ENCODE measurements at places on chromosomes 6 and 20. TPM values are rescaled to one million over a fixed set of nuclear protein-coding genes. Genes with fewer than 3 reads are reported as not detected.
A peak's percentile ranks its signal among the peaks of the same experiment; 100 is the strongest.

The KCNQ5 gene
- 0.35 TPM for total RNA-seq

DNA sequence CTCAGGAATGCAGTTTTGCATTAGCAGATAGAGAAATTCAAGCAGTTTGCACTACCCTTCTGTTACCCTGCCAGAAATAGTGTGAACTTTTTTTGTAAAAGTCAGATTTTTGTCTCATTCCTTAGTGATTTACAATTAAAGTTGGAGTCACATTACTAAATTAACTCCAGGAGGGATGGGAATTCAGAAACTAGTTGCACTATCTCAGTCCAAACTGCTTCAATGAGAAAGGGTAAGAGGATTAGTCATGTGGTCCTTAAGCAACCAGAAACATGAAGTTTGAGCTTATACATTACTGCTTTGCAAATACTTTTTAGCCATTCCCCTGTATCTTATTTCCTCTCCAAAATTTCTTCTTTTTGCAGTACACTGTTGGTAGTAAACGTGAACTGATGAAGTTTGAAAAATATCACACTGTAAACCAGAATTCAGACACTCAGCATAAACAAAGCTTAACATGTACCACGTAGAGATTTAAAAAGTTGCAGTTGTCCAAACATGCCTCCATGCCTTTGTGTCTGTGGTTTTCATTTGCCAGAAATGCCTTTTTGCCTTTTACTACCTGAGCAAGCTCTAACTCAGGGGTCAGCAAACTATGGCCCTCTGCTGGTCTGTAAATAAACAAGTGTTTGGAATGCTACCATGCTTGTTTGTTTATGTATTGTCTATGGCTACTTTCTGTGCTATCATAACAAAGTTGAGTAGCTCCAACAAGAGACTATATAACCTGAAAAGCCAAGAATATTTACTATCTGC lies 49.7 kb downstream of the TP53INP2 start:
- DNase-seq, result no peak

The C6orf141 gene
- total RNA-seq, result 2.4 TPM

DNA sequence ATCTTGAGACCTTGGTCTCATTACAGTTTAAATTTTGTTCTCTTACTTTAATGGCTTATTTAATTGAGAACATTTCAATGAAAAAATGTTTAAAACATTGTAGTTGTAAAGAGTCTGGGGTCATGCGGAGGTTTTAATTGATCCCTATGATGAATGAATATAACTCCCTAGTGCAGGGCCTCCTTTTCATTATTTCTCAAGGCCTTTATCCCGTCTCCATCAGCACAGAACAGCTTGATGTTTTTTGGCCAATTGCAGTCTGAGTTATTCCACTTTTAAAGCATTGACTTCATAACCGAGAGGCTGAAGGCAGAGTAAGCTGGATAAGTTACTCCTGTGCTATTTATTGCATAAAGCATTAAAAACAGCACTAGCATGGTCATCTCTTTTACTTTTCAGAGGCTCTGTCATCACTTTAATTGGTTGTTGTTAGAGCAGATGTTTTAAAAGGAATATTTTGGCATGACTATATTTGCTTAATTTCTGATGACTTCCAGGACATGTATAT lies 83.4 kb downstream of the DTD1 start:
- no peak for DNase-seq

- peak; percentile 80 for DNase-seq
These were observed 26.6 kb downstream of the RIN2 start for GRCh38 chr20:19784511-19785172.

The RARS2 gene
- total RNA-seq, result 46.1 TPM

- DNase-seq, result no peak
These were observed 81.5 kb upstream of the SOX4 start for GRCh38 chr6:21511891-21512550.

DNA sequence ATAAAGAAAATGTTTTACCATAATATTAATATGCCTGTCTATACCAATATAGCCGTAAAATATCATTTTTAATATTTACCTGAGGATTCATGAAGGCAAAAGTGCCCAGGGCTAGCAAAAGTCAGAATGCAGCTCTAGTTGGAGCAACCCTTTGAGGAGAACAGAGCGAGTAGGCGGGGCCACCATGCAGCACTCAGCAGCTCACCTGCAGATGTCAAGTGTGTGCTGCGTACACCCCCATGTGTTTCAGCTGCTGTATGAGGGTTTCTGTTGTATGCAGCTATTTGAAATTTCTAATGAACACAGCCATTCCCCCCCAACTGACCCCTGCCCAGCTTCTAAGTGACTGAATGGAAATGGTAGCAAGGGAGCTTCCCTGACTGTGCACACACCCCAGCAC lies 508.0 kb downstream of the QKI start:
- no peak for DNase-seq

DNA sequence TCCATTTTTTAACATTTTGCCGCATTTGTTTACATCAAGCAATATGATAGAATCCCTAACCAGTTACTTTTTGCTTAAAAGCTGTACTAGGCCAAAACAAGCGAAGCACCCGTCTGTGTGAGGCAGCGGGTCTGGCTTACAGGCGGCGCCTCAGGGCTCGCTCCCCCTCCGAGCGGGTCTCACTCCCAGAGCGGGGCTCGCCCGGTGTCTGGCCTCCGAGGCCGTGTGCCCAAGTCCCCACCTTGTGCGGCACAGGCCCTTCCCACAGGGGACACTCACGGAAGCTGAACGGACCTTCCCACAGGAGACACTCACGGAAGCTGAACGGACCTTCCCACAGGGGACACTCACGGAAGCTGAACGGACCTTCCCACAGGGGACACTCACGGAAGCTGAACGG lies 23.4 kb downstream of the ZBTB46 start:
- DNase-seq, result no peak

- no peak for DNase-seq
These were observed 40.7 kb upstream of the PBOV1 start for GRCh38 chr6:138258991-138259390.

DNA sequence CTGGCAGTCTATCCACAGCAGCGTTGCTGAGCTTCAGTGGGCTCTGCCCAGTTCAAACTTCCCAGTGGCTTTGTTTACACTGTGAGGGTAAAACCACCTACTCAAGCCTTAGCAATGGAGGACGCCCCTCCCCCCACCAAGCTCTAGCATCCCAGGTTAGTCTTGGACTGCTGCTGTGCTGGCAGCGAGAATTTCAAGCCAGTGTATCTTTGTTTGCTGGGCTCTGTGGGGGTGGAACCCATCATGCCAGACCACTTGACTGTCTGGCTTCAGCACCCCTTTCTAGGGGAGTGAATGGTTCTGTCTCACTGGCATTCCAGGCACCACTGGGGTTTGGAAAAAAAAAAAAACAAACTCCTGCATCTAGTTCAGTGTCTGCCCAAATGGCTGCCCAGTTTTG lies 249.7 kb upstream of the SYNCRIP start:
- no peak for DNase-seq

The VGLL2 gene
- total RNA-seq, result 0.17 TPM

- no peak for DNase-seq
These were observed 233.7 kb upstream of the ZFP64 start for GRCh38 chr20:52425253-52425652.

- no peak for DNase-seq
These were observed 134.1 kb upstream of the CITED2 start for GRCh38 chr6:139508576-139508975.

DNA sequence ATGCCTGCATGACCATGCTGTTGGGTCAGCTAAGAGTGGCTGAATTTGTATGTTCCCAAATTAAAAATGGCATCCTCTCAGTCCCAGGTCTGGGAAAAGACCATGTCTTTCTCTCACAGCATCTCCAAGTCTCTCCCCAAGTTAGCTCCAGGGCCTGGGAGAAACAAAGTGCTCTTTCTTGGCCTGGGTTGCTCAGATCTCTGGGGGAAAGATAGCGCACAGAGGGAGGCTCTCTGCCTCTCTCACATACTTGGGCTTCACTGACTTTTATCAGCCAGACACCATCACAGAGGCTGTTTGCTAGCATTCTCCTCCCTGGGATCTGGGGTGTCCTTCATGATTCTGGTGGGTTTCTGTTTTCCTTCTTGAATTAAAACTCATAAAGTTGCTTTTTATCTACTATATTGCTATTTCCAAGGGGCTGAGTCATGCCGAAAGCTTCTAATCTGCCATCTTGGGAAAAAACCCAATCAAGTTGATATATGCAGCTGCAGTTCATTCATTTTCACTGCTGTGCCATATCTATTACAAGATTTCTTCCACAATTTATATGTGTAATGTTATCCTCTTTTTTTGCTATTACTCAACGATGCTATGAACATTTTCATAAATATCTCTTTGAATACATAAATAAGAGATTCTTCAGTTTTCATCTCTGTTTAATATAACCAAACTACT lies 190.2 kb downstream of the MOXD1 start:
- DNase-seq, result no peak

DNA sequence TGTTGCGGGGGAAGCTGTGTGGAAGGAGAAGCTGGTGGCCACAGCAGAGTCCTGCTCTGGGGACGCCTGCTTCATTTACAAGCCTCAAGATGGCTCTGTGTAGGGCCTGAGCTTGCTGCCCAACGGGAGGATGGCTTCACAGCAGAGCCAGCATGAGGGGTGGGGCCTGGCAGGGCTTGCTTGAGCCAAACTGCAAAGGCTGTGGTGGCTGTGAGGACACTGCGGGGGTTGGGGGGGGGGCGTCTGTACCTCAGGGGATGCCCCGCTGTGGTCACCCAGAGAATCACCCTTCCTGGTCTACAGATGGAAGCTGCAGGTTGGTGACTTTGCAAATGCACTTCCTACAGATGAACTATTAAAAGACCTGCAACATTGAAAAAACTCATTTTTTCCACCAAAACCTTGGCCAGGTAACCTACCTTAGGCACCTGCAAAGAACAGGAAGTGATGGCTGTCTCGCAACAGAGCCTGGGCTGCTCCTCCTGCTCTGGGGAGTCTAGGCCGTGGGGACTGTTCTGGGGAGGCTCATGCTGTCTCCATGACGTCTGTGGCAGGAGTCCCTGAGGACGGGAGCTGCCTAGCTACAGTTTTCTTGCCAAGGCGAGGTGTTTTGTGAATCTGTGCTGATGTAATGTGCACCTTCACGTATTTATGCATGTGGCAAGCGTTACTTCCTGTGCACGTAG lies 7.3 kb downstream of the NPBWR2 start:
- no peak for DNase-seq

- DNase-seq, result peak; percentile 46
These were observed 154.1 kb upstream of the BMP2 start for GRCh38 chr20:6613280-6613861.

The DEFB132 gene
- total RNA-seq, result not detected

GRCh38 chr20:46296526-46297250 lies 11.6 kb downstream of the CDH22 start:
- DNase-seq, result no peak

The COL9A1 gene
- not detected for total RNA-seq

DNA sequence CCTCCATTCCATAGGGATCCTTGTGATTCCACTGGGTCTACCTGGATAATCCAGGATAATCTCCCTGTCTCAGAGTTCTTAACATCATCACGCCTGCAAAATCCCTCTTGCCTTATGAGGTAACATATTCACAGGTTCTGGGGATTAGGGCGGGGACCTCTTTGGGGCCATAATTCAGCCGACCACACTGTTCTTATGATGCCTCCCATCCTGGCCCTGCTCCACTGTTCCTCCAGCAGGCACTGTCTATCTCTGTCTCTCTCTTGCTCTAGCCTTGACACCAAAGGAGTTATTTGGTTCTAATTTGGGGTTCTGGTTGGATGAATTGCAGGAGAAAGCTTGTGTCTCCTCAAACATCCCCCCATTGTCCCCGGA lies 168.1 kb downstream of the NFATC2 start:
- no peak for DNase-seq

The TP53INP2 gene
- 10.9 TPM for total RNA-seq

The ZNF343 gene
- 8.5 TPM for total RNA-seq

The RNF217 gene
- total RNA-seq, result 14.6 TPM

- DNase-seq, result peak; percentile 92
These were observed 1.8 kb downstream of the EPB41L2 start for GRCh38 chr6:131061041-131061750.

GRCh38 chr20:34537651-34538050 lies 20.9 kb upstream of the MAP1LC3A start:
- DNase-seq, result no peak

The FAM83D gene
- total RNA-seq, result 0.99 TPM

The SNAI1 gene
- total RNA-seq, result 2.7 TPM

- DNase-seq, result peak; percentile 42
These were observed 391.2 kb upstream of the MAP3K7 start for GRCh38 chr6:90978046-90978445.
